Subcutaneous adipose tissue (tissue), 4 donors: ENCODE measurements at places on chromosomes 3 and 15. TPM values are rescaled to one million over a fixed set of nuclear protein-coding genes. Genes with fewer than 3 reads are reported as not detected.

PLA2G4E gene
- total RNA-seq = not detected

P2RY13 gene
- total RNA-seq = 3.1 TPM

FAM43A gene
- 7.0 TPM for total RNA-seq

PCYT1A gene
- total RNA-seq = 153 TPM

SAMMSON gene
- total RNA-seq = 0.88 TPM

FAM107A gene
- 63.6 TPM for total RNA-seq

CP gene
- 61.9 TPM for total RNA-seq

SLC49A4 gene
- total RNA-seq = 21.1 TPM

XIRP1 gene
- not detected for total RNA-seq

REC114 gene
- not detected for total RNA-seq

TM4SF18 gene
- total RNA-seq = 7.3 TPM

ATP13A5 gene
- not detected for total RNA-seq

RLBP1 gene
- not detected for total RNA-seq

ATP13A4 gene
- total RNA-seq = 0.66 TPM

PRRT3 gene
- total RNA-seq = 2.4 TPM

SLC6A20 gene
- not detected for total RNA-seq

TRH gene
- not detected for total RNA-seq

AADAC gene
- total RNA-seq = not detected

EIF4E3 gene
- total RNA-seq = 54.5 TPM

SRGAP3 gene
- 1.6 TPM for total RNA-seq

IMPDH2 gene
- 92.3 TPM for total RNA-seq

PLSCR2 gene
- not detected for total RNA-seq

HYKK gene
- 10.6 TPM for total RNA-seq

HES1 gene
- total RNA-seq = 22.0 TPM

CNTN4 gene
- total RNA-seq = 4.3 TPM

KIF9 gene
- total RNA-seq = 0.85 TPM

ACAN gene
- total RNA-seq = not detected

CHRNB4 gene
- not detected for total RNA-seq

ROBO1 gene
- total RNA-seq = 33.9 TPM

SOX14 gene
- not detected for total RNA-seq

SCG3 gene
- total RNA-seq = not detected

EPB42 gene
- total RNA-seq = 1.9 TPM

GCSAM gene
- total RNA-seq = not detected

TP63 gene
- total RNA-seq = not detected

PRR20G gene
- total RNA-seq = not detected

PLOD2 gene
- total RNA-seq = 98.3 TPM

SPESP1 gene
- 6.0 TPM for total RNA-seq

DPPA2 gene
- not detected for total RNA-seq
